Omental fat pad (tissue), 4 donors: ENCODE measurements at places on chromosomes 13 and 19.

GRCh38 chr13:94712287-94712811, at the start of gene SOX21:
SOX21 (minus strand) TSS chr13:94712545; CDS start chr13:94712049, 496 bp downstream.
- no peak for DNase-seq

GRCh38 chr19:33778089-33778791, 18.4 kb upstream of the KCTD15 start:
- peak; percentile 62 for DNase-seq

GRCh38 chr13:44649104-44649428, 72.9 kb upstream of the TSC22D1 start:
- DNase-seq = no peak

- DNase-seq = no peak
Observed at GRCh38 chr13:72258340-72258981, 391.5 kb upstream of the DACH1 start.

- DNase-seq = no peak
Observed at GRCh38 chr19:36086326-36086725, 24.6 kb upstream of the OVOL3 start.

- DNase-seq = no peak
Observed at GRCh38 chr19:34256835-34257558, 2.6 kb downstream of the GARRE1 start.

GRCh38 chr13:110268061-110268460, 38.9 kb downstream of the COL4A1 start:
- DNase-seq = no peak

DNA sequence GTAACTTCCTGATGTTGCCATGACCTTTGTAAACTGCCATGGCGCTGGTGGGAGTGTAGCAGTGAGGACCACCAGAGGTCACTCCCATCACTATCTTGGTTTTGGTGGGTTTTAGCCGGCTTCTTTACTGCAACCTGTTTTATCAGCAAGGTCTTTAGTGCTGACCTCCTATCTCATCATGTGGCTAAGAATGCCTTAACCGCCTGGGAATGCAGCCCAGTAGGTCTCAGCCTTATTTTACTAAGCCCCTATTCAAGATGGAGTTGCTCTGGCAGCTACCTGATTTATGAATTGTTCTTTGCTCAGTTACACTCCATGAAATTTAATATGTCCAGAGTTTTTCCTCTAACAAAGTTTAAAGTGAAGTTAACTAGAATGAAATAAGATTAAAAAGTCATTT, 4.6 kb upstream of the EPS15L1 start:
- no peak for DNase-seq

DNA sequence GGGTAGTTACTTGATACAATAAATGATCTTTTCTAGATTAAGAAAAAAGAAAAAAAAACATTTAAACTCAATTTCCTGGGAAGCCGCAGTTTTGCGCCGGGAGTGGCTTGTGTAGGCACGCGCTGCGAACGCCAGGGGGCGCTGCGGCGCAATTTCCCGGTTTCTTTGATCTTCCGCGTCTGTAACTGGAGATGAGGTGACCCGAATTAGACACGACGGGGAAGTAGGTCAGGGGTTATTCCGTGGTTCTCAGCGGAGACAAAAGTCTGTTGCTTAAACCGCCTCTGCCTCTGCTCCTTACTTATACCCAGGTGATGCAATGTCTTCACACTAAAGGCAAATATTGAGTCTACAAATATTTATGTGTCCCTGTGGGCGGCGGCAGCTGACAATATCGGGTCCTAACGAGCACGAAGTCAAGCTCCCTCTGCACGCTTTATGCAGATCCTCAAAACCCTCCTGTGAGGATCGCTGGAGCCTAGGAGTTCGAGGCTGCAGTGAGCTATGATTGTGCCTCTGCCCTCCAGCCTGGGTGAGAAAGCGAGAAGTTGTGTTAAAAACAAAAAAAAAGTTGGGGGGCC, 15.2 kb downstream of the STXBP2 start:
- peak; percentile 68 for DNase-seq

GRCh38 chr13:71255633-71256032, 611.4 kb downstream of the DACH1 start:
- DNase-seq = no peak

- no peak for DNase-seq
Observed at GRCh38 chr13:51501592-51502152, 48.8 kb upstream of the INTS6 start.

GRCh38 chr19:9445037-9445436, 9.7 kb upstream of the ZNF266 start:
- DNase-seq = no peak

- DNase-seq = no peak
Observed at GRCh38 chr13:106381091-106381490, 154.4 kb downstream of the EFNB2 start.

DNA sequence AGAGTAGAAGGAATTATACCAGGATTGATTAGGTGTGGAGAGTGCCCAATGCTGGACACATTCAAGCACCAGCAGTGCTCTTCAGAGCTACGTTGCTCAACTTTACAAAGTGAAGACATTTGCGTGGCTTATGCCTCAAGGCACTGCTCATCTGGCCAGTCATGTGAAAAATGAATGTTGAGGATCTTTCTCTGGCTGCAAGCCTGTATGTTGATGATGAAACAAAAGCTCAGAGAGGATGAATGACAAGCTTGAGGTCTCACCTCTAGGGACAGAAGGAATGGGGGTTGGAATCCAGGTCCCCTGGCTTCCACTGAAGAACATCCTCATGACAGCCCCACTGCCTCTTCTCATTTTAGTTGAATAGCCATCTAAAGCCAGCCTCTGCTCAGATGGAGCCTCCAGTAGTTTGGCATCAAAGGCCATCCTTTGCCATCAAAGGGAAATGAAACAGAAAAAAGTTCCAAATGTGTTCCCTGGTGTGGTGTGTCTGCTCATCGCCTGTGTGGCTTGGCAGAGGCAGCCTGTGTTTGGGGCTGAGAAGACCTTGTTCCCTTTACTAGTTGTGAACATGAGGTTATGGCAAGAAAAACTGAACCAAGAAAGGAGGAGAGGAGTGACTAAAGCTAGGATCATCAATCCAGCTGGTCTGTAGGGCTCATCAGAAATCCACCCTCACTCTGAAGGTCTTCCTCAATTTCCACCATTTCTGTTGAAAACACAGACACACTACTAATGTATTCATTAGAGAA, 114.0 kb upstream of the KL start:
- DNase-seq = no peak

GRCh38 chr13:30499338-30499737, 33.6 kb upstream of the HMGB1 start:
- DNase-seq = no peak

GRCh38 chr13:86403181-86403580, 604.0 kb upstream of the SLITRK6 start:
- DNase-seq = no peak

- DNase-seq = no peak
Observed at GRCh38 chr13:44298314-44298713, 75.3 kb upstream of the SERP2 start.

GRCh38 chr19:20080656-20081055, 2.9 kb downstream of the ZNF90 start:
- DNase-seq = no peak

GRCh38 chr19:28710278-28710677, 502.7 kb downstream of the UQCRFS1 start:
- no peak for DNase-seq

DNA sequence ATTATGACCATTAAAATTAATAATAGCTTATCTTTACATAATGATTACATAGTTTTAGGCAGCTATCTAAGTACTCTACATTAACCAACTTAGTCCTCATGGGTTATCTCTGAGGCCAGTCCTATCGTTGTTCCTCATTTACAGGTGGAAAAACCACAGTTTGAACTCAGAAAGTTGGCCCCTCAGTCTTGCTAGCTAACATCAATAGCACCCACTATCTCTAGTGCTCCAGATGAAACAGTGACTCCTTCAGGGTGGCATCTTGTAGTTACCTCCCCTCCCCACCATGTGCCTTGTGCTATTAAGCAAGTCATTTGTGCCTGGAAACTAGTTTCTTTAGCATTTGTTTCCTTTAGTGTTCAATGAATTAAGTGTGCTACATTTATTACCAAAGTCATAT, 1086.7 kb downstream of the EFNB2 start:
- DNase-seq = no peak

- no peak for DNase-seq
Observed at GRCh38 chr19:42003506-42004294, 9.7 kb upstream of the ATP1A3 start.

GRCh38 chr13:80338781-80339562, 2.0 kb downstream of the SPRY2 start:
- peak; percentile 57 for DNase-seq

DNA sequence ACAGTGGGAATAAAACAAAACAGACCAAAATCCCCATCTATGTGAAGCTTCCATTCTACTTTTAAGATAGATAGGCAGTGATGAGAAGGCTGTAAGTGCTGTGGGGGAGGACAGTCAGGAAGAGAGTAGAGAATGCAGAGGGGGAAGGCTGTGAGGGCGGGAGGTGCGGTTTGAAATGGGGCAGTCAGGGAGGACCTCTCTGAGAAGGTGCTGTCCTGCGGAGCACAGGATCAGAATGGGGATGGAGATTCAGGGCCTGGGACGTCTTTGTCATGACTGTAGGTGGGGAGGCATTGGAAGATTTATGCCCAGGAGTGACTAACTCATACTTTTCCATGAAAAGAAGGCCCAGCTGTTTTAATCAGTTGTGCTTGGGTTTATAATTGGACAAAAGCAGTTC, 3.9 kb upstream of the GPR183 start:
- no peak for DNase-seq

- DNase-seq = no peak
Observed at GRCh38 chr13:112895521-112896465, 73.2 kb upstream of the MCF2L start.

GRCh38 chr13:47175172-47175866, 278.5 kb upstream of the HTR2A start:
- no peak for DNase-seq

DNA sequence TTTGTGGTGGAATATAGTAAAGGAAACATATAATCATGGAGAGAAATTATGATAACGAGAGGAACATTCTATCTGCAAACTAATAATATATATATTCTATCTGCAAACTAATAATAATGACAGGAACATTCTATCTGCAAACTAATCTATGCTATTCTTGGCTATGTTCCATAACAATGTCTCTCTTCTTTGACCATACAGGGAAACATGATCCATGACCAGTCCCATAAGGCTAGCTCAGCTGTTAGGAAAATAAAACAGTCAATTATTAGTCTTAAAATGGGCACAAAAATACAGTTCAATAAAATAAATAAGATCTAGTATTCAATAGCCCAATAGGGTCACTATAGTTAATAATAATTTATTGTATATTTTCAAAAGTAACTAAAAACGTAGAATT, 707.8 kb upstream of the PCDH20 start:
- no peak for DNase-seq

GRCh38 chr13:111906306-111906705, 160.6 kb upstream of the SOX1 start:
- no peak for DNase-seq

GRCh38 chr13:101594936-101595335, 142.5 kb downstream of the ITGBL1 start:
- DNase-seq = no peak

GRCh38 chr13:113887700-113888201, 23.9 kb upstream of the GAS6 start:
- no peak for DNase-seq

- DNase-seq = no peak
Observed at GRCh38 chr19:57269515-57270250, 10.6 kb upstream of the ZNF460 start.

DNA sequence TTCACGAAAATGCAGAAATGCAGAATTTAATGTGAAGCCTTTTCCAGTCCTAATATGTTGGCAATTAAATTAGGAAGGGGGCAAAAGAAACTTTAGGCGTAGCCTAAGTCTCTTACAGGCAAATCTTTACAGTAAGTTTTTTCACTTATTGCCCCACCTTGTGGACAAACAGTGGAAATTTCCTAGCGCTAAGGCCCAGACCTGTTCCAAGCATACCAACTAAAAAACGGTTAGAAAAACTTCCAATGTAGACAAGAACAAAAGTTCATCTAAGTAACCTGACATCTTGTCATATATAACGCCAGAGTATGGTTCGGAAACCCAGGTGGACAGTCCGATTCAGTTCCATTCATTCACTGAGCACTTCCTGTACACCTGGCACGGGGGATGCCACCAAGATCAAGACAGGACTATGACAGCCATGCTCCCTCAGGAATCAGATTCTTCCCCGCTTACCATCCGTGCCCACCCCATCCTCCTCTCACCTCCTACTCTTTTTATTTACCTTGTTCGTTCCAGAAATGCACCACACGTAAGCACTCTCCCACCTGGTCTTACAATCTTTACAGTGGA, 4.9 kb downstream of the ZAR1L start:
- no peak for DNase-seq

- no peak for DNase-seq
Observed at GRCh38 chr13:47268270-47268669, 371.4 kb upstream of the HTR2A start.

GRCh38 chr13:103876571-103876970, 810.4 kb upstream of the SLC10A2 start:
- DNase-seq = no peak

- no peak for DNase-seq
Observed at GRCh38 chr13:114068656-114069318, 63.6 kb downstream of the RASA3 start.

GRCh38 chr13:29921542-29921941, 71.1 kb upstream of the UBL3 start:
- DNase-seq = no peak

DNA sequence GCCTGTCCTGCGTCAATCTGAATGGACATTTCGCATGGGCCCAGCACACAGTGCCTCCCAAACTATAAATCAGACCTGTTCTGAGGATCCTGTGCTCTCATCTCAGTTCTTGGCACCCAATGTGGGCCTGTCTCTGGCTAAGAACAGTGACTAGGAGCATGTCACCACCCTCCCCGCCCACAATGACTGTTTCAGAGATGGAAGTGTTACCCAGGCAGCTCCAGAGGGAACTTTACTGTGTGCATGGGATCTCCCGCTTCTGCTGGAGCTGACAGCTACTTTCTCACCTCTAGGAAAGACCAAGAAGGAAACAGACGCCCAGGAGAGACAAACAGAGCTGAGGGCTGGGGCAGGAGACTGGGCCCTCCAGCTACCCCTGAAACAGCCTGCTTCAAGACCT, 45.0 kb downstream of the KCTD15 start:
- no peak for DNase-seq

- DNase-seq = no peak
Observed at GRCh38 chr13:25778808-25779305, 273.0 kb downstream of the SHISA2 start.

DNA sequence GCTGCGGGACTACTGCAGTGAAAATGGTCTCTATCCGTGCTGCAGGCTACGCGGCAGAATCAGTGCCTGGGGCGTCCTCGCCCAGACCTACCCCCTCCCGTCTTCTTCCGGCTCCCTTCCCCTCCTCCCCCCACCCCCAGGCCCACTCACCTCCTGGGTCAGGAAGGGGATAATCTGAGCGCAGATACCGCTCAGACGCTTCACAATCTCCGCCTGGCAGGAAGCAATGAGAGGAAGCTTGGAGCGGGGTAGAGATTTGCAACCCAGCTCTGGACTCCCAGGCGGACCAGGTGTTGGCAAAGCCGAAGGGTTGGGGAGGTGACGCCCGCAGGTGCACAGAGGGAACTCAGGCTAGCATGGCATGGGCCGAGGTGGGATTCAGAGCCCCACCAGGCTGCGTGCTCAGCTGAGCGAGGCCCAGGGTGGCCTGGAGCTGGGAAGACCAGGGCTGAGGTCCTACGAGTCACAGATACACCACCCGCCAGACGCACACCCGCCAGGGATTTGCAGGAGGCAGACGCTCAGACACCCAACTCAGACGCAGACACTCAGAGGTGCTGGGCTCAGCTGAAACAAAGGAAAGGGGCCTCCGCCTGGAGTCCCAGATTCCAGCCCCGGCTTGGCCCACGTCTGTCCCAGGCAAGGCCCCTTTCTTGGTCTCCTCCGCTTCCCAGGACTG, 4.1 kb downstream of the TLE2 start:
- no peak for DNase-seq
